ENCODE measurements at places on chromosomes 13 and 19.

DNA sequence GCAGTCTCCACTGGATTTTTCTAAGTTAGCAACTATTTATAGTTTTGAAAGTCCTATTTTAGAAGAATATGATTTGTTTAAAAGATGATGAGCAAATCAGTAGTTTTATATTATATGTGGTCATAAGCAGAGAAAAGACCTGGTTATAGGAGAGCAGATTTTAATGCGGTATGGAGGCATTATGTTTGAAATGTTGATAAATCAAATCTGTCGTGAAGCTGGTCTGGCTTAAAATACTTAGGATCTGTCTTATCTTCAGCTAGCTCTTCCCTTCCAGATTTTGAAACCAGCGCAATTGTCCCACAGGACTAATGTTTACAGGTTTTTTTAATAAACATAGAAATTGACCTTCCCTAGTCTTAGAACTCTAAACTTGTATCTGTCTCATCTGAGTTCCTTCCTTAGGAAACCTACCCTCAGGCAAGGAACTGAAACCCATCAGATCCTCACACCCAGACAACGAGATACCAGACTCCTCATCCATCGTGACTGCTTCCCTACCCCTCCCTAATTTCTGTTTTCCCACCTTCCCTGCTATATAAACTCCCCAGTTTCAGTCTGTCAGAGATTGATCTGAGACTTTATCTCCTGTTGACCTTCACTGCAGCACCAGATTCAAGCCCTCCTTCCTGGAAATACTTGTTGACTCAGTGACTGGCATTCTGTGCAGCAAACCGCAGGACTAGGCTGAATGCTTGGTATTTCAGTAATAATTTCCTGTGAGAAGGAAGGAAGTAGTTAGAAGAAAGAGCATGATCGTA, 37.8 kb upstream of the CXCL17 start:
- peak; percentile 7 for DNase-seq

- no peak for DNase-seq
Observed at GRCh38 chr13:56189439-56189838, 951.3 kb upstream of the PRR20A start.

DNA sequence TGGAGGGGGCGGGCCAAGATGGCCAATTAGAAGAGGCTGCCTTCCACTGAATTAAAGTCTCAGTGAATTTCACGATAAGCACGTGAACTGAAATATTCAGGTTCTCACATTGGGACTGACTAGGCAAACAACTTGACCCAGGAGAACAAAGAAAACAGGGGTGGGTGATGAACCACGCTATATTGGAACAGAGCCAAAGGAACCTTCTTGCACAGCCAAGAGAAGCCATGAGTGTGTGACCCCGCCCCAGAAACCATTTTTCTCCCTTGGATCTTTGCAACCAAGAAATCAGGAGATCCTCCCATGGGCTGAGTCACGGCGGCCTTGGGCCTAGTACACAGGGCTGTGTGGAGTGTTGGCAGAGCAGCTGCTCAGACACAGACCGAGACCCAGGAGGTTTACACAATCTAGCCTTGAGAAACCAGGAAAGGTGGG, 36.8 kb downstream of the ERICH4 start:
- DNase-seq, result peak; percentile 6

DNA sequence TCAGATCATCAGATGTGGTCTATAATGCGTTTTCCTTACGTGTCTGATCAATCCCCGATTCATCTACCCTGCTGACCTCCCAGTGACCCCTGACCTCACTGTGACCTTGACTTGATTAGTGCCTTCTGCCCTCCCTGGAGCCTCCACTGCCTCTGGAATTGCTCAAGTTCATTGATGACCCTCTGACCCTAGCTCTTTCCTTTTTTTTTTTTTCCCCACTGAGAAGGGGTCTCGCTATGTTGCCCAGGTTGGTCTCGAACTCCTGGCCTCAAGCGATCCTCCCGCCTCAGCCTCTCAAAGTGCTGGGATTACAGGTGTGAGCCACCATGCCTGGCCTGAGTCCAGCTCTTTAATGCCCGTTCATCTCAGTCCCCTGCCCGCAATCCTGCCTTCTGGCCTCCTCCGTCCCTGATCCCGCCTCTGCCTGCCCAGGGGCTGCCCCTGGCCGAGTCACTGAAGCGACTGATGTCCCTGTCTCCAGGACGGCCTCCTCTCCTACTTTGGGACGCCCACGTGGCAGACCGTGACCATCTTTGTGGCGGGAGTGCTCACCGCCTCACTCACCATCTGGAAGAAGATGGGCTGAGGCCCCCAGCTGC, 4.0 kb upstream of the FTL start:
- DNase-seq, result peak; percentile 18

DNA sequence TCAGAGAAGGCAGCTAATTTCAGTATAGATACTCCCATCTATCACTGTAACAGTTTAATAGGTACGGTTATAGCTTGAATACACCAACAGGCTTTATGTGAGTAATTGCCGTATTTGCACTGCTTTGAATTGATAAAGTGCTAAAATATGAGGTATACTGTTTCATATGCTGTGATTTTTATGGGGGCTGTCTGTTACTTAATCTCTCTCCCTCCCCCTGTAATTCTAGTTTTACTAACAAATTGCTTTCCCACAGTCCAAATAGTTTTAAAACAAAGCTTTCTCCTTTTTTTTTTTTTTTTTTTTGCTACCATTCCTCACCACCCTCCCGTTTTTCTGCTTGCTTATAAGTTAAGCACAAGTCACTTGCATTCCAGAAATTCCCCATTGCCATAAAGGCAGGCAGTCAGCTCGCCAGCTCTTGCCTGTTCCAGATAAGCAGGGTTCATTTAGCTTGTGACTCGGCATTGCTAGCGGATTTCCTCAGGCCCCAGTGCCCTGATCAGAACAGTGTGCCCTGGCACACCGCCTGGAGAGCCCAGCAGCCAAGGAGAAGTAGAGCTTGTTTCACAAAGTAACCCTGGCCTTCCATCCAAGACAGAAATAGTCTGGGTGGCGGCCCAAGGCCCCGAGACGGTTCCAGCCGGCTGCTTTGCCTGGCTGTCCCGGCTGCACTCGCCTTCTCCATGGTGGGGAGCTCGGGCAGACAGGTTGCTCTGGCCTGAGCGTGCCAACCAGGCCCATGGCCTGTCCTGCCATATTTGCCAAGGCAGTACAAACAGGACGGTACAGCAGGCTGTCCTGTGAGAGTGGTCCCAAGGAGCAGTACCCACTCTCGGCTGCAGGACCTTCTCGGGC, 43.5 kb upstream of the NPAS1 start:
- no peak for DNase-seq

- DNase-seq, result peak; percentile 62
Observed at GRCh38 chr13:97028441-97029299, 34.4 kb upstream of the OXGR1 start.

DNA sequence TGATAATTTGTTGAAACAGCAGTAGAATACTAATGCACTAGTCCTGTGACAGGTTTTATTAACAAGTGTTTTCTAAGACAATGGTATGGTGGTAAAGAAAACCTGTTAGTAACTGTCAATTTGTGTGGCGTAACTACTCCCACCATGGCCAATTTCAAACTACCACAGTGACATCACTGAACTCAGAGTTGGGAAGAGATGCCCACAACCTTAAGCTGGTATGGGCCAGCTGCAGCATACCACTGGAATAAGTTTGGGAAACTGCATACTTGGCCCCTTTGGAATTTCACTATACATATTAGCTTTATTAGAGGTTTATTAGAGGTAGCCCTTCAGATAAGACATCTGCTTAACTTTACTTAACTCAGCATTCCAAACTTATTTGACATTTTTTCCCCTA, 419.4 kb downstream of the NDFIP2 start:
- DNase-seq, result no peak

DNA sequence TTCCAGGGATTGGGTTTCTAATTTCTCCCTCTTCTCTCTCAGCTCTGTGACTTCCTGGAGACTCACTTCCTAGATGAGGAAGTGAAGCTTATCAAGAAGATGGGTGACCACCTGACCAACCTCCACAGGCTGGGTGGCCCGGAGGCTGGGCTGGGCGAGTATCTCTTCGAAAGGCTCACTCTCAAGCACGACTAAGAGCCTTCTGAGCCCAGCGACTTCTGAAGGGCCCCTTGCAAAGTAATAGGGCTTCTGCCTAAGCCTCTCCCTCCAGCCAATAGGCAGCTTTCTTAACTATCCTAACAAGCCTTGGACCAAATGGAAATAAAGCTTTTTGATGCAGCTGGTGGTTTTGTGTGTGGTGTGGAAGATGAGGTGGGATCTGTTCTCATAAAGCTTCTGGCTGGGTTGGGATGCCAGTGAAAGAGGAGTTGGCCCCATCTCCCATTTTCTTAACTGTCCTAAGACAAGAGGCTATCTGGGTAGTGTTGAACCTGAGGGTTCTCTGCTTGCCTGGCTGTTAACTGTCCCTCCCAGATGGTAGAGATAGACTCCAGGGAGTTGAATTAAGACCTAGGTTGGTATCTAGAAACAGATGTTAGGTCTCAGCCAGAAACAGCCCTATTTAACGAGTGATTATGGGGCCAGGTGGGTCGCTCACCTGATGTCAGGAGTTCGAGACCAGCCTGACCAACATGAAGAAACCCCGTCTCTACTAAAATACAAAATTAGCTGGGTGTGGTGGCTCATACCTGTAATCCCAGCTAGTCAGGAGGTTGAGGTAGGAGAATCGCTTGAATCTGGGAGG, 1.6 kb downstream of the FTL start:
- DNase-seq, result peak; percentile 26

GRCh38 chr13:113781571-113781970, 22.5 kb downstream of the TMEM255B start:
- DNase-seq, result no peak

- no peak for DNase-seq
Observed at GRCh38 chr19:435056-435706, 25.7 kb downstream of the SHC2 start.

GRCh38 chr13:45200701-45201232, at the start of gene KCTD4:
Gene KCTD4 (minus strand): TSS chr13:45201045. CDS start chr13:45194567, 6,478 bp downstream.
- DNase-seq, result no peak

DNA sequence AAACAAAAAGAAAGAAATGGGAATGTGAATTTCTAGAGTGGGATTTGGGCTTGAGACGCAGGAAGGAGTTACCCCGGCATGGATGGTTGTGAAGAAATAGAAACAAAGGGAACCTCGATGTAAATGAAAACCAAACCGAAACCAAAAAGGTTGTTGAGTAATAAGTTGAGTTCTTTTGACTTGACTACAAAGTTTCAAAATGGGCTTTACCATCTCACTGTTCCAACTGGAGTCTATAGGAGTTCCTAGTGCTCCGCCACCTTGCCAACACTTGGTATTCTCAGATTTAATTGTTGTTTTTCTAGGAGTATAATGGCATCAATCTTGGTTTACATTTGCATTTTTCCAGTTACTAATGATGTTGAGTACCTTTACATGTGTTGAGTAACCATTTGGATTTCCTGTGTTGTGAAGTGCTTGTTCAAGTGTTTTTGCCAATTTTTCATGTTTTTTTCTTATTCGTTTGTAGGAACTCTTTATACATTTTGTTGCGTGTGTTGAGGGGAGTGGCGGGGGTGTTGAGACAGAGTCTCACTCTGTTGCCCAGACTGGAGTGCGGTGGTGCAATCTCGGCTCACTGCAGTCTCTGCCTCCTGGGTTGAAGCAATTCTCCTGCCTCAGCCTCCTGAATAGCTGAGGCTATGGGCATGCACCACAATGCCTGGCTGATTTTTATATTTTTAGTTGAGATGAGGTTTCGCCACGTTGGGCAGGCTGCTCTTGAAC, 9.2 kb downstream of the UBE2S start:
- no peak for DNase-seq

DNA sequence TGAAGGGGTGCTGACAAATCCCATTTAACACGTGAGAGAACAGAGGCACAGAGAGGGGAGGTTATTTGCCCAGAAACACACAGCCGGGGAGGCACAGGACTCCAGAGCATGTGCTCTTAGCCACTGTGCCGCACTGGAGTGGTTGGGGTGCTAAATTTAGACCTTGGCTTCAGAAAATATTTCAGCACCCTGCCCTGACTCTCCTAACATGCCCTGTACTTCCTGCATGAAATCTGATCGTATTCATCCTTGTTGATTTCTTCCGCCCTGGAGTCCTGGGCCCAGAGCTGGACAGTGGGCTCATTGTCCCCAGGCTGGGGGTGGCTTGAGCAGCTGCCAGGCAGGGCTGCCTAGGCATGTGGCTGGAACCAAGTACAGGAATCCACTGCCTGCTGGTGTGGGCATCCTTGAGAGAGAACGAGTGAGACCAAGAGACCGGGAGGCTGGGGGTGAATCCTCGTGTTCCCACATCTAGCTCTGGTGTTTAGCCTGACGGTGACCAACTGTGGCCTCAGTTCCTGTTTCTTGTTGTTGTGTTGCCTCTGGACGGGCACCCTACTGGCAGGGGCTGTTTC, 5.3 kb downstream of the SLC27A1 start:
- no peak for DNase-seq

- DNase-seq, result no peak
Observed at GRCh38 chr19:18465964-18466339, 28.0 kb upstream of the ISYNA1 start.

- no peak for DNase-seq
Observed at GRCh38 chr19:55386493-55386971, 800 bp downstream of the RPL28 start.

- DNase-seq, result no peak
Observed at GRCh38 chr13:79511611-79512010, 30.7 kb downstream of the NDFIP2 start.

DNA sequence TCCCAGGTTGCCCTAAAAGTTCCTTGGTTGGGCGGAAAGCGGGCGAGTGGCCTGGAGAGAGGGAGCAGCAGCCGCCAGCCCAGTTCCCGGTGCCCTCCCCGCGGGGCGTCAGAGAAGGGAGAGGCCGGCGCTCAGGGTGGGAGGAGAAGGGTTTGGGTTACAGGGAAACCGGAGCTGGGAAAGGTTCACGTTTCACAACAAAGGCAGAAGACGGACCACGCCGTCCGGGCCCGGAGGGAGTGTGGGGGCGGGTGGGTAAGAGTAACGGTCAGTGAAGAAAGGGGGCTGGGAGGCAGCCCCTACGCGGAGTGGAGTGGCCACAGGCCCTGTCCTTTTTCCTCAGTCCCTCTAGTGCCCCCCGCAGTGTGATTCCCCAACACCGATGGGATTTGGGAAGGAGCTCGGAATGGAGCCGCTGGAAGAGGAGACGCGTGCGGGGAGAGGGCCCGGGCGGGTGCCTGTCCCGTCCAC, 1.6 kb downstream of the SIX5 start:
- DNase-seq, result no peak

DNA sequence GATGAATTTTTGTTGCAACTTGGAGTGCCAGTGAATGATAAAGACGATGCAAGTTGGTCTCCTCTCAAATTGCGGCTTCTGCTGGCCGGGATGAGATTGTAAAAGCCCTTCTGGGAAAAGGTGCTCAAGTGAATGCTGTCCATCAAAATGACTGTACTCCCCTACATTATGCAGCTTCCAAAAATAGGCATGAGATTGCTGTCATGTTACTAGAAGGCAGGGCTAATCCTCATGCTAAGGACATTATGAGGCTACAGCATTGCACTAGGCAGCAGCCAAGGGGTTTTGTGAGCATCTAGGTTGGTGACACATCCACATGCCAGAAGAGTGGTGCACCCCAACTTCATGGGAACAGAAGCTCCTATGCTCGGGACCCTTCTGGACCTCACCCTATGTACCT, 22.2 kb upstream of the KLF5 start:
- no peak for DNase-seq

- peak; percentile 45 for DNase-seq
Observed at GRCh38 chr19:56333506-56333905, 18.9 kb upstream of the ZSCAN5A start.

Measured in stimulated activated CD4-positive, alpha-beta T cell treated with anti-CD3 and anti-CD28 coated beads, Interleukin-15, amount 100 ng/mL, for 24 hours (primary cell).